Left ventricle myocardium inferior (tissue), 1 donor: ENCODE measurements at places on chromosomes 1 and 21. TPM values are rescaled to one million over a fixed set of nuclear protein-coding genes. Genes with fewer than 3 reads are reported as not detected.

DNA sequence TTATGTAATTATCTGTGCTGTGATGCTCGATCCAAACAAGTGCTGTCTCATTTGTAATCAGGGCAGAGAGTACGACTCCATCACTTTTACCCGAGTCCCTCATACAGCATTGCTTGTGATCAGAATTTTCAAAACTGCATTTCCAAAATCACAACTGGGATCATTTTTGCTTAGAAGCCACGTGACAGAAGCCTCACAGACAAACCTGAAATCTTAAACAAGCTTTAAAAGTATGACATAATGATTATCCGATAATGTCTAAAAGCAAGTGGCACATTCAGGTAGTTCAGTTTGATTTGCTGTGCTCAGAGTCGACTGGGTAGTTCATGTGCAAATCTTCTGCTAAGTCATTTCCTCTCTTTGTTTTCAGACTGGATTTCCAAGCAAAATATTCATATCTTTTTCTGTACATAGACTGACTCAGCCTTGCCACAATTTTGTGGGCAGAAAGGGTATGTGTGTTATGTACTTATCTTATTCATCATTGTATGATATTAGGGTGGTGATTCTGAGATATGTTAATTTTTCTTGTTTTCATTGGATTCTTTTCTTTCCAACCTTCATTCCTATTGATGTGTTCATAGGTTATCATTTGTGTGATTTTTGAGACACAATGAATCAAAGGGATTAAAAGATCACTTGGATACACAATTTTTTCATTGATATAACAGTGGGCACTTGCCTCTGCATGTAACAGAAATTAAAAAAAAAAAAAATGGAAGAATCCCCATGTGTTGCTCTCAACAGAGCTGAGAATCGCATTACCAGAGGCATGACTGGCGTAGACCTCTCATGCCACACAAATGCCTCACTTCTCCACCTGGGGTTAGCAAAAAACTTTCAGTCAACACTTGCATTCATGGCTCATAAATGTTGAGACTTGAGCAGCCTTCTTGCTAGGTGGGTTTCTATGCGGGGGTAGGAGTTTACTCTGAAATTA lies 355.7 kb downstream of the LTN1 start:
- no peaks in the 10 kb centered on the region for H3K27me3 ChIP-seq
- peak overlapping the region; percentile 10 for H3K27ac ChIP-seq

FCGR3B gene
- total RNA-seq, result 1.5 TPM

DNA sequence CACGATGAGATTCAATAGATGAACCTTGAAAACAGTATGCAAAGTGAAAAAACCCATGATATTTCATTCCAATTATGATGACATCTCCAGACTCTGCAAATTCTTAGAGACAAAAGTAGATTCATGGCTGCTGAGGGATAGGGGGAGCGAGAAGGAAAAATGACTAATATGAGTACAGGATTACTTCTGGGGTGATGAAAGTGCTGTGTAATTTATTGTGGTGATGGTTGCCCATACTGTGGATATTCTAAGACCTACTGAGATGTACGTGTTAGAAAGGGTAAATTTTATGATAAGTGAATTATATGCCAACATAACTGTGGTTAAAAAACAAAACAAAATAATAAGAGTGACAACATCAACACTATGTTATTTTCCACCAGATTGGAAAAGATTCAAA lies 18.9 kb upstream of the RGS7 start:
- DNase-seq, result no peak
- no peaks in the 10 kb centered on the region for H3K27me3 ChIP-seq
- H3K4me1 ChIP-seq, result no peaks in the 10 kb centered on the region
- H3K36me3 ChIP-seq, result no peaks in the 10 kb centered on the region
- no peak overlapping the region for H3K4me3 ChIP-seq

- no peaks in the 10 kb centered on the region for H3K4me1 ChIP-seq
- DNase-seq, result no peak
- H3K36me3 ChIP-seq, result no peaks in the 10 kb centered on the region
- H3K4me3 ChIP-seq, result no peak overlapping the region
- no peak overlapping the region for H3K27ac ChIP-seq
Observed at GRCh38 chr1:29974316-29974724, 738.0 kb downstream of the PTPRU start.

LYPD8 gene
- total RNA-seq, result not detected

GRCh38 chr1:22437573-22437972 lies 14.1 kb upstream of the ZBTB40 start:
- H3K4me1 ChIP-seq, result peaks cover 7% of the 10 kb centered on the region
- H3K4me3 ChIP-seq, result no peak overlapping the region
- H3K36me3 ChIP-seq, result no peaks in the 10 kb centered on the region
- no peak for DNase-seq
- no peak overlapping the region for H3K27ac ChIP-seq
- H3K27me3 ChIP-seq, result peaks cover 6% of the 10 kb centered on the region

HFM1 gene
- 1.7 TPM for total RNA-seq

DNA sequence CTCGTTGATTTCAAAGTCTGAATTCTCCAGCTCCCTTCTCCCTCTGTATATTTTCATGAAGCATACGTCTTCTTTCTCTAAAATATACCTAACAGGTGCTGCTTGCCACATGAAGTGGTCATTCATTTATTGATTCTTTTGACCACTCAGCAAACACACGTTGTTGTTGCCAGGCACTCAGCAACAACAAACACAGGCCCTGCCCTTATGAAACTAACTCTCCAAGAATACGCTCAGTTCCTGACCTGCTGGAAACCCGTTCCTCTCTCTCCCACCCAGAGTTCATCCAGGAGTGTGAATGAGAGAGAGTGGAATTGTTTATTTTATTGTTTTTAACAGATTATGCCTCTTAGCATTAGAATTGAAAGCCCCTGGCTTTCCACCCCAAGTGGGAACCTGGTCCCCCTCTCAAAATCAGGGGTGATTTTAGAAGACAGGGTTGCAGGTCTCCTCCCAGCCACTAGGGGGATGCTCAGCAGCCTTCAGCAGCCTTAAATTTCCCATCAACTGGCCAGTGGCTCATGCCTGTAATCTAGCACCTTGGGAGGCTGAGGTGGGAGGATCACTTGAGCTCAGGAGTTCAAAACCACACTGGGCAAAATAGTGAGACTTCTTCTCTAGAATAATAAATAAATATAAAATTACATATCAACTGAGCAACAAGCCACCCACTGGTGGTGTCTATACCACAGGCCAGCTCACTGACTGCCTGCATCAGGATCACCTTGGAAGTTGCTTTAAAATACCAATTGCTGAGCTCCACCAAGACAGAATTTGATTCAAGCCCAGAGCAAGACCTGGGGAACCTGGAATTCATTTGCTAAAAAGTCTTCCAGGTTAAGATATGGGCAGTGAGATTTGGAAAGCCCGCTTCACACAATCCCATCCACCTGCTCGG lies 181.0 kb upstream of the KLHDC7A start:
- H3K27me3 ChIP-seq, result peaks cover 97% of the 10 kb centered on the region
- DNase-seq, result no peak
- no peaks in the 10 kb centered on the region for H3K36me3 ChIP-seq
- no peak overlapping the region for H3K4me3 ChIP-seq
- no peaks in the 10 kb centered on the region for H3K4me1 ChIP-seq

- peaks cover 35% of the 10 kb centered on the region for H3K4me1 ChIP-seq
- DNase-seq, result no peak
- H3K4me3 ChIP-seq, result no peak overlapping the region
Observed at GRCh38 chr1:213049232-213049631, 1.8 kb upstream of the RPS6KC1 start.

DNA sequence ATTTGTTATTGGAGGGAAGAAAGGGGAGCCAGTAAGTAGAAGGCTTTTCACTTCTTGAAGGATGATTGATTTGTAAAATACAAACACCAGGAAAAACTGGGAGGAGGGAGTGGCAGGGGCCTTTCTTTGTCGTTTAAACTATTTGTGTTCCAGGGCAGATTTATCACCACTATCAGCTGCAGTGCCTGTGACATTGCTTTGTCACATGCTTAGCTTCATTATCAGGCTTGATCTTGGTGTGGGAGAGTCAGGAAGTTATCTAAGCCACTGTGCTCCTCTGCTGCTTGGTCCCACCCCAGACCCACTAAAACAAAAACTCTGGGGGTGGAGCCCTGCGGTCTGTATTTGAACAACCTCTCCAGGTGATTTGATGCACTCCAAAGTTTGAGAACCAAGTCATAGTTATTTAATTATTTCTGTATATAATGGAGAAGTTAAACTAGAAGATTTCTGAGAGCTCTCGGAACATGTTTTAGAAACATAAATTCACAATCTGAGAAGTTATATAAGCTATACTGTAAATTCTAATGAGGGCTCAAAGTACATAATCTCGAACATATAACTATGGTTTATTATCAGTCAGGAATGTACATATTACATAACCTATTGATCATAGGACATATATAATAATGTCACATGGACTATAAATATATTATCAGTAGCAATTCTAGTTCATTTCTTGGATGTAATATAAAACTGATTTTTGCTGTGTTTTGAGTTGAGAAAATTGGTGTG lies 87.9 kb downstream of the CDC14A start:
- H3K4me3 ChIP-seq, result no peak overlapping the region
- peak overlapping the region; percentile 60 for H3K27ac ChIP-seq
- H3K4me1 ChIP-seq, result peaks cover 37% of the 10 kb centered on the region
- no peak for DNase-seq
- H3K36me3 ChIP-seq, result no peaks in the 10 kb centered on the region

TMCC2 gene
- total RNA-seq, result 2.5 TPM

FAM167B gene
- total RNA-seq, result 7.9 TPM

DNA sequence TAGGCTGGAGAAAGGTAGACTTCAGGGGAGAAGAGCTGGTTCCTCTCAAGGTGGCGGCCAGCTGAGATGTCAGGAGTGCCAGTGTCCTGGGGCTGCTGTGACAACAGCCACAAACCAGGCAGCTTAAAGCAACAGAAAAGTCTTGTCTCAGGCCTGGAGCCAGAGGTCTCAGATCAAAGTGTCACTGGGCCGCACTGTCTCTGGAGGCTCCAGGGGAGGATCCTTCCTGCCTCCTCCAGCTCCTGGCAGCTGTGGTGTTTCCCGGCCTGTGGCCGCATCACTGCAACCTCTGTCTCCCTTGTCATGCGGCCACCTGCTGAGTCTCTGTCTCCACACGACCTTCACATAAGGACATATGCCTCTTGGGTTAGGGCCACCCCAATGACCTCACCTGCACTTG lies 24.4 kb upstream of the TSPEAR start:
- no peak overlapping the region for H3K27ac ChIP-seq
- no peaks in the 10 kb centered on the region for H3K4me1 ChIP-seq
- no peaks in the 10 kb centered on the region for H3K27me3 ChIP-seq
- H3K4me3 ChIP-seq, result no peak overlapping the region

DNA sequence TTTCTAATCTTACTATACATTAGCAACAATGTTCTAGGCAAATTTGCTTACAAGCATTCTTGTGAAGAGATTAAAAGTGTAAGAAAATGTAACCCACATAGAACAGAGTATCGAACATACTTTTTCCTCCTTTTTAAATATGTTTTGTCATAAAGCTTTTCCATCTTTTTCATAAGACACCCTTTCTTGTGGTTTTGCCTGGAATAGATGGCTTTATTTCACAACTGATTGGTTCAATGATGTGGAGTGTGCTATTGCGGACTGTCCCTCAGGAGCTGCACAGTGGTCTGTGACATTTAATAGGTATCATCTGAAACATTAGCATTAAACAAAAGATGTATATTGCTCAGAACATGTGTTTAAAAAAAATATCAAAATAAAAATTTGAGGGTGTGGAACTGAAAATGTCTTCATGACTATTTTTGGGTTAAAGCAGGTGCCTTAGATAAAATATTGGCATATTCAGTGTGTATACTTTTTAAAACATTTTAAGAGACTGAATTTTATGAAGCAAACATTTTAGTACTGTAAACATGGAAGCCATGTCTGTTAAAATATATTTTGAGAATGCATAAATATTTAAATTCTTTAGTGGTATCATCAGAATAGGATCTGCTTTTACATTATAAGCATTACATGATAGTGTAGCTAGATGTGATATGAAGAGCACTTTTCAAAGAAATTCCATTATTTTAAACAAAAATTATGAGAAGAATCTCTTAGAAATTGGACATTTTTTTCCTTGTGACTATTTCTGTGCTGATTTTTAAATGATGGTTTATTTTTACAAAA lies 48.3 kb upstream of the C1orf146 start:
- H3K27ac ChIP-seq, result no peak overlapping the region
- H3K4me3 ChIP-seq, result no peak overlapping the region
- H3K36me3 ChIP-seq, result peaks cover 9% of the 10 kb centered on the region

- no peak overlapping the region for H3K4me3 ChIP-seq
- peaks cover 58% of the 10 kb centered on the region for H3K4me1 ChIP-seq
- H3K27ac ChIP-seq, result no peak overlapping the region
- H3K27me3 ChIP-seq, result no peaks in the 10 kb centered on the region
Observed at GRCh38 chr1:197736685-197737084, 38.6 kb downstream of the DENND1B start.

GPR52 gene
- total RNA-seq, result 0.91 TPM

DNA sequence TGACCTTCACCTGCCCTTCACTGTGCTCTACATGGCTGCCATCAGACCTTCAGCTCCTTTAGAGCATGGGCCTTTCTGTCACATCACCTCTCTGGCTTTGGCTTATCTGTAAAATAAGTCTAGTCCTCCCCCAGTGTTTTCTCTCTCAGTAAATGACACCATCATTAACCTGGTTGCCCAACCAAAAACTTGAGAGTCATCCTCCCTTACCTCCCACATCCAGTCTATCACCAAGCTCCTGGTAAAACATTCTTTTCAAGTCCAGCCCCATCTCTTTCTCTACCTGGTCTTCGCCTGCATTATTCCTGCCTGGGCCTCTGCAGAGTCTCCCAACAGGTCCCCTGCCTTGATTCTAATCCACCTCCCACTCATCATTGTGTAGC lies 13.1 kb downstream of the SLC26A9 start:
- no peaks in the 10 kb centered on the region for H3K36me3 ChIP-seq
- H3K27me3 ChIP-seq, result no peaks in the 10 kb centered on the region
- no peak overlapping the region for H3K4me3 ChIP-seq
- H3K4me1 ChIP-seq, result no peaks in the 10 kb centered on the region
- DNase-seq, result no peak

- H3K4me3 ChIP-seq, result no peak overlapping the region
- H3K27ac ChIP-seq, result no peak overlapping the region
- H3K27me3 ChIP-seq, result no peaks in the 10 kb centered on the region
- H3K4me1 ChIP-seq, result no peaks in the 10 kb centered on the region
Observed at GRCh38 chr21:23949493-23949892, 1657.8 kb downstream of the MRPL39 start.

- H3K4me1 ChIP-seq, result peaks cover 46% of the 10 kb centered on the region
- H3K27me3 ChIP-seq, result no peaks in the 10 kb centered on the region
- DNase-seq, result peak; percentile 71
- peak overlapping the region; percentile 83 for H3K27ac ChIP-seq
Observed at GRCh38 chr1:225467193-225468020, 39.6 kb upstream of the LBR start.

GRCh38 chr1:226662642-226663326 lies 76.3 kb downstream of the ITPKB start:
- no peaks in the 10 kb centered on the region for H3K27me3 ChIP-seq
- H3K27ac ChIP-seq, result no peak overlapping the region
- H3K4me1 ChIP-seq, result no peaks in the 10 kb centered on the region
- peak; percentile 48 for DNase-seq

GRCh38 chr1:39393645-39394044 lies 97.8 kb upstream of the BMP8A start:
- H3K4me3 ChIP-seq, result no peak overlapping the region
- H3K36me3 ChIP-seq, result peaks cover 12% of the 10 kb centered on the region
- no peak for DNase-seq
- H3K27ac ChIP-seq, result peak overlapping the region; percentile 81
- no peaks in the 10 kb centered on the region for H3K27me3 ChIP-seq

SUSD4 gene
- 2.5 TPM for total RNA-seq

PIGR gene
- 0.91 TPM for total RNA-seq

GRCh38 chr1:150397392-150398032 lies 33.6 kb downstream of the RPRD2 start:
- no peaks in the 10 kb centered on the region for H3K27me3 ChIP-seq
- no peak overlapping the region for H3K4me3 ChIP-seq
- H3K4me1 ChIP-seq, result no peaks in the 10 kb centered on the region
- DNase-seq, result no peak

CELA2B gene
- total RNA-seq, result not detected

RNF186 gene
- not detected for total RNA-seq

PYCR2 gene
- total RNA-seq, result 64.0 TPM
